ENCODE measurements at places on chromosomes 6 and 20.

- DNase-seq = no peak
These were observed 98.7 kb upstream of the SGK1 start for GRCh38 chr6:134416418-134417154.

DNA sequence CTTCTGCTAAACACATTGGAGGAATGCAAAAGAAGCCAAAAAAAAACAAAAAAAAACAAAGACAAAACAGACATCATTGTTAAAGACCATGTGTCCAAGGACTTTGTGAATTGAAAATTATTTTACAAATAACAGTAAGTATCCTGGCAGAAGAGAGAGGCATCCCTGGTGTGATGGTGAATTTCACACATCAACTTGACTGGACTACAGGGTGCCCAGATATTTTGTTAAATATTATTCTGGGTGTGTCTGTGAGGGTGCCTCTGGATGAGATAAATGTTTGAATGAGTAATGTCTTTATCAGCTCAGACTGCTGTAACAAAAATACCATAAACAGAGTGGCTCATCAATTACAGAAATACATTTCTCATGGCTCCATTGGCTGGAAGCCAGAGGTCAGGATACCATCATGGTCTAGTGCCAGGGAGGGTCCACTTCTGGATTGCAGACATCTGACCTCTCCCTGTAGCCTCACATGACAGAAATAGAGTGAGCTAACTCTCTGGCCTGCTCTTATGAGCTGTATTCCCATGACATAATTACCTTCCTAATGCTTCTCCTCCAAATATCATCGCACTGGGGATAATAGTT, 12.2 kb upstream of the C6orf118 start:
- no peak for DNase-seq

DNA sequence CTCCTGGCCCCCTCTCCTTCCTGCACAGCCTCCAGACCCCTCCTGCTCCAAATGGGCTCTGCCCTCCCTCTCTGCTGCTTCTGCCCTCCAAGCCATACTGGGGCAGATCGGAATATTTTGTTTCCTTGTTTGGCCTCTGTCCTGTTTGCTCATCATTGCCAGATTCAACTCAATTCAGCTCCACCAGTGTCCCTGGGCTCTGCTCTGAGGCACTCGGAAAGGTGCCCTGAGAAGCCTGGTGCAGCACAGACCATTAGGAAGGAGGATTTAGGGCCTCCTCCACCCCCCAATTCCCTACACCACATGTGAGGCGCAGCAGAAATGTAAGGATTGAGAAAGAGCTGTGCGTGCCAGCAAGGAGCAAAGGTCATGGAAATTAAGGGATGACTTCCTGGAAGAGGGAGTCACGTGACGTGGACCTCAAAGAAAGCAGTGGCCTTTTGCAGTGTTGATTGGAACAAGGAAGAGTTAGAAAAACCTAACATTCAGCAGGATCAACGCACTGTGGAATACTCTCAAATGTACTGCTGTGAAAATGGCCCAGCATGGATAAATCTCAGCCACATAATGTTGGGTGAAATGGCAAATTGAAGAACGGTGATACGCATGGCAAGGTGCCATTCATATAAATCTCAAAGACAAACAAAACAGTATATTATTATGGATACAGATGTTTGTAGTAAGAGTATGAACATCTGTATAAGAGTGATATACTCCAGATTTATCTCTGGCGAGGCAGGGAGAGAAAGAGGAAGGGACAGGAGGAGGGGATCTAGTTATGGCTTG, 229.5 kb upstream of the RNF24 start:
- no peak for DNase-seq

DNA sequence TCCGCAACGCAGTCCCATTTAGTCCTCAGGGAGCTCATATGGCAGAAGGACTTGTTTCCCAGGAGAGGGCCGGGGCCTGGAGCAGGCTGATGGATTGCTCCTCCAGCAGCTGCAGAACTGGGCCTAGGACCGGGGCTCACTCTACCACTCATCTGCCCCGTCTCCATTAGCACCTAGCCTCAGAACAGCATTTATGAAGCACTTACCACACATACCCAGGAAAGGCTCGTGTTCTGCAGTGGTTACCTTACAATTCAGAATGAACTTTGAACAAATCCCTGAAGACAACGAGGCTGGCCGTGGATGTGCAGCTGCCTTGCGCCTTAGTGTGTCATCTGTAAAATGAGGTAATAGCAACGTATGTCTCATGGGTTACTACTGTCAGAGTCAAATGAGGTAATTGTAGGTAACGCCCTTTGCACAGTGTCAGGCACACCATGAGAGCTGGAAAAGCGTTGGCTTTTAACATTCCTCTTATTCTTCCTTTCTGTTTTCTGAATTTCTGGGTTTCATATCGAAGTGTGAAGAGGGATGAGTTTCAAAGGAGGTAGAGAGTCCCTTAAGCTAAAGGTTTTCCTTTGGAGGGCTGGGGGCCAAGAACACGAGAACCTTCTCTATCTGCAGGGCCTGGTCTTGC, 46.3 kb upstream of the CD93 start:
- no peak for DNase-seq

- no peak for DNase-seq
These were observed 4.7 kb downstream of the DNTTIP1 start for GRCh38 chr20:45796337-45797065.

DNA sequence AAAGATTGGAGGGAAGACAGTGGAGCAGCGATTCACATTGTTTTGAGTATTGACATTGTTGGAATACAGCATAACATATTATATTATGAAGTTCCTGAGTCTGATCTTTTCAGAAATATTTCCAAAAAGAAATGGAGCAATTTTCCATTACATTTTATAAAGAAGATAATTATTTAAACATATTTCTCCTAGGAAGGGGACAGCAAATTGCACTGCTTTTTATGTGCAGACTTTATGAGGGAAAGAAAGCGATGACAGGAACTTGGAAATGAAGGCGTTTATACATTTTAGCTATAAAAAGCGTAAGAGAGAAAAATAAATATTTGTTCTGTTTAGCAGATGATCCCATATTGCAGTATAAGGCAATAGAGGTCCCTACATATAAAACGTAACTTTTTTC, 117.0 kb upstream of the EDN1 start:
- no peak for DNase-seq

DNA sequence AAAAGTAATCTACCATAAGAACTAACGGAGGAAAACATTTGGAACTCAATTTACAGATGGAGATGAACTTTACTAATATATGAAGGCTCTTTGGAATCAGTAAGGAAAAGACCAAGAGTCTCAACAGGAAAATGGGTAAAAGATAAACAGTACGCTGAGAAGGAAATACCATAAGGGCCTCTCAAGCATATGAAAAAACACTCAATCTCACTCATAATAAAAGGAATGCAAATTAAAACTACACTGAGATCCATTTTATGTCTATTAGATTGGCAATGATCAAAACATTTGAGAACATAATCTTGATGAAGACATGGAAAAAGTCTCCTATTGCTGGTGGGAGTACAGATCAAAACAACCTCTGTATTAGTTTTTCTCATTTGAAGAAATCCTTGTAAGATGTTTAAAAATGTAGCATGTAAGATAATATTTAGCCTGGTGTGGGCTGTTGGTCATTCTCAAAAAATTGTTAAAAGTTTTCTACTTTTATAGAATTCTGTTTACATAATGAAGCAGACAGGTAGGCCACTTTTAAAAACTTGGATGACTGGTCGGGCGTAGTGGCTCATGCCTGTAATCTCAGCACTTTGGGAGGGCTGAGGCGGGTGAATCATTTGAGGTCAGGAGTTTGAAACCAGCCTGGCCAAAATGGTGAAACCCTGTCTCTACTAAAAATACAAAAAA, 14.5 kb downstream of the REV3L start:
- no peak for DNase-seq

- no peak for DNase-seq
These were observed 683.6 kb downstream of the BCKDHB start for GRCh38 chr6:80789912-80790570.

DNA sequence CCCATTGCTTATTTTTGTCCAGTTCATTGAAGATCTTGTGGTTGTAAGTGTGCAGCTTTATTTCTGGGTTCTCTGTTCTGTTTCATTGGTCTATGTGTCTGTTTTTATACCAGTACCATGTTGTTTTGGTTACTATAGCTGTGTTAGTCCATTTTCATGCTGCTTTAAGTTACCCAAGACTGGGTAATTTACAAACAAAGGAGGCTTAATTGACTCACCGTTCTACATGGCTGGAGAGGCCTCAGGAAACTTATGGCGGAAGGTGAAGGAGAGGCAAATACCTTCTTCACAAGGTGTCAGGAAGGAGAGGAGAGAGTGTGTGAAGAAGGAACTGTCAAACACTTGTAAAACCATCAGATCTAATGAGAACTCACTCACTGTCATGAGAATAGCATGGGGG, 29.9 kb upstream of the FERMT1 start:
- DNase-seq = no peak

GRCh38 chr6:125570526-125570925, 178.9 kb upstream of the HEY2 start:
- no peak for DNase-seq

DNA sequence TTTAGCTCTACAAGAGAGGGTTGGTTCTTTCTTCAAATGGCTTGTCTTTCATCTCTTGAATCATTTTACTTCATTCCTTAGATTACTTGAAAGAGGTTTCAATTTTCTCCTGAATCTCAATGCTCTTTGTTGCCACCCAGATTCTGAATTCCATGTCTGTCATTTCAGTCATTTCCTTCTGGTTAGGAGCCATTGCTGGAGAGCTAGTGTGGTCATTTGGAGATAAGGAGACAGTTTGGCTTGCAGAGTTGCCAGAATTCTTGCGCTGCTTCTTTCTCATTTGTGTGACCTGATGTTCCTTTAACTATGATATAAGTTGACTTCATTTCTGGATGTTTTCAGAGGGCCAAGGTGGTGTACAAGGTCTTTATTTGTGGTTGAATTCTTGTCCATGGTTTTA, 157.8 kb downstream of the SLC22A3 start:
- DNase-seq = no peak

DNA sequence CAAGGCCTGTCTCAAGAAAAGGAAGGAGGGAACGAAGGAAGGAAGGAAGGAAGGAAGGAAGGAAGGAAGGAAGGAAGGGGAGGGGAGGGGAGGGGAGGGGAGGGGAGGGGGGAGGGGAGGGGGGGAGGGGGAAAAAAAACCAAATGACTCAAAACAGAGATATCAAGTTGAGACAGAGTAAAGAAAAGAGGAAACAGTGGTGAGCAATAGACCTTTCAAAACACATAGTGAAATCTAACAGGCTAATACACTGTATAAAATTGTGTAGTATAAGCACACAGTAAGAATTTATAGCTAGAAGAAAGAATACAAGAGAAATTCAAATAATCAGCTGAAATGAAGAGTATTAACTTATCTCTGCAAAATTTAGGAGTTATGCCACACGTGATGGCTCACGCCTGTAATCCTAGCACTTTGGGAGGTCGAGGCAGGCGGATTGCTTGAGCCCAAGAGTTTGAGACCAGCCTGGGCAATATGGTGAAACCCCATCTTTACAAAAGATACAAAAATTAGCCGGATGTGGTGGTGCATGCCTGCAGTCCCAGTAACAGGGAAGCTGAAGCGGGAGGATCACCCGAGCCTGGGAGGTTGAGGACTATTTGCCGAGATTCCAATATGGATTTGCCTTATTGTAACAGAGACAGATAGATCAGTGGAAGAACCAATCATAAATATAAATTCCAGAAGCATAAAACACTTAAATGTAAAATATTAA, 123.2 kb downstream of the PRND start:
- DNase-seq = no peak
